Effector CD4-positive, alpha-beta T cell (primary cell): ENCODE measurements at places on chromosomes 7 and 10.
A peak's percentile ranks its signal among the peaks of the same experiment; 100 is the strongest.

DNA sequence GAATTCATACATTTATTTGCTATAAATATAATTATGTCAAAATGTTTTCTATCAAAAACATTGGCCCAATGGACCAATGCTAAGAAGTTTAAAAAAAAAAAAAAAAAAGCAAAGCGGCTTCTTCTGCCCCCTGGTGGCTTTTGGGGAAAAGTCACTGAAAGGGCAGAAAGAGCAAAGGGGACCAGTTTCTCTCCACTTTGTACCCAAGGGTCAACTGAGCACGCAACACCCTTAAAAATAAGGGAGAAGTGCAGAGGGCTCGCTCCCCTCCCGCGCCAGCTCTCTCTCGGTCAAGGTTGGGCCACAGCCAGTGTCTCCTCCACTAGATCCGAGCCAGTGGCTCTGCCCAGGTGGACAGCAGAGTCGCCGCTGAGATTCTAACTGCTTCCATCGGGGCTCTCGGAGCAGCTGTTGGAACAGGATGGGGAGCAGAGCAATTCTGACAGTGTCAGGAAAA, 136.4 kb upstream of the FGFR2 start:
- no peak for DNase-seq

DNA sequence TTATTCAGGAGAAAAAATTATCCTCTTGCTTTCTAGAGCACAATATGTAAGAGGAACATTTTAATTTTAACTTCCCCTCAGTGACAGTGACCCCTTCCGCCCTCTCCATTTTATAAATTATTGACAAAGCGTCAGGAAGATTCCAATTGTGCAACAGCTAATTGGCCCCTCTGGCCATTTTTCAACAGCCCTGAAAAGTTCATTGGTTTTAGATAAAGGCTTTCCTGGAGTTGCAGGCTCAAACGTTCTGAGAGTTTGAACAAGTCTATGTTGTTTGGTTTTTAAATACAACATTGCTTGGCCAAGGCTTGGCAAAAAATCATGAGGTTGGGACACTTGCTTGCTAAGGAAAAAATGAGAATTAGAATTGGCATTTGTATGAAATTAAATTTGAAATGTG, 422.2 kb upstream of the ANKRD30A start:
- DNase-seq: no peak

DNA sequence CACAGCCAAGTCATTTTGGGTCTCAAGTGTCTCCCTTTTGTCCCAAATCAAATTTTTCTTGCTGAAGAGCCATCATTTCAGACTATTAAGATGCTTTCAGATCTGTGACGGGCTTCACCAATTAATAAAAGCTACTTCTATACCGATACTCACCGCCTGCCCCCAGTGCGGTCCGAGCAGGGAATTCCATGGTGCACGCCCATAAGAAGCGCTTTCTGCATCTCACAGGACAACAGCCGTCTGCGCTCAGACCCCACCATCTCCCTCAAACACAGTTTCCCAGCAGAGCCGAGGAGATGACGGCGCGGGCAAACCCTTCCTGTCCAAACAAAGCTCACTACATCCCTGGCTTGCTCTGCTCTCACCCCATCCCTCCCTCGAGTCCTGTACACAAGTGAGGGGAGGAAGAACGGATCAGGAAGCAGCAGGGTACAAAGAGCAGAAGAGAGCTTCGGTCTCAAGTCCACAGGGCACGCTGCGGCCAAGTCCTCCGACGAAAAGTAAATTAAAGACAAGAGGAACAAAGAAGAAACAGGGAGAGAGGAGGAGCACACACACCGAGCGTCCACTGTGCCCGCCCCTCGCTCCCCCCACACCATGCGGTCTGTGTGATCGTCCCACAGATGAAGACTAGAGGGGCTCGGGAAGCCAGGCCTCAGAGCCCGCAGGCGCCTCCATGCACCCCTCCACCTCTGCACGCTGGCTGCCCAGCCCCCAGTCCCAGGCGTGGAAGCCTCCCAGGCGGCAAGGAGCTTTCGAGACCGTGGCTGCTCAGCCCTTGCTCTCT, 121.9 kb downstream of the MAD1L1 start:
- DNase-seq: no peak

- DNase-seq: no peak
Observed at GRCh38 chr7:46028246-46028645, 107.2 kb upstream of the IGFBP3 start.

DNA sequence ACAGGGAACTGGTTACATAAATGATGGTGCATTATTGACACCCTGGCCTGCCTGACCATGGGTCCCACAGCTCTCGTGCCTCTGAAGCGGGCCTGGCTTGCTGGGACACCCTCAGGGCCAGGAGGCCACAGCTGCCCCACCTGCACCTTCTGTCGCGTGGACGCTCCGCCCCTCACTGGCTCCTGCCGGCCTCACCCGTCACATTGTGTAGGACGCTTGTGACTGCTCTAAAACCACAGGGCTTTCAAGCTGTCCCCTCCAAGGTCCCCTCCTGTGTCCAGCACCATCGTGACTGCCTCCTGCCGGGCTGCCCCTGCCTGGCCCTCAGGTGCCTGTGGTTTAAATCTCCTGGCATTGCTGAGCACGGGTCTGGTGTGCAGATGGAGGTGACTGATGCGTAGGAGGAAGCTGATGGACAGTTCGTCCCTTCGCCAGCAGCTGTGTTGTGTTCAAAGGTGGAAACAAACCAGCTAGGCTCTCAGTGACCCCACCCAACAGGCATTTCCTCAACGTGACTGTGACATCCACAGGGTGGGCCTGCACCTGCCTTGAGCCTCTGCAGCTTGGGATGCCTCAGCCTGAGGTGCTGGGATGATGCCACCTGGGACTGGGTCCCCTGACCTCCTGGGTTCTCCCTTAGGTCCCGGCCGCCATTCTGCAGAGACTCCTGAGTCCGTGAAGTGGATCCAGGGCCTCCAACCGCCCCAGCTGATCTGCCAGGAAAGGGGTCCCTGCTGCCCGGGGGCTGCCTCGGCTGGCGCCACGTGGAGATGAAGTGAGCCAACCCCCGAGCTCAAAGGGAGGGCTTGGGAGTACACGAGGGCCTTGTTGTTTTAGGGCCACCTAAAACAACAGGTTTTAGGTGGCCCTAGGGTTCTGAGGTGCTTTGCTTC, 148.5 kb downstream of the WDR37 start:
- no peak for DNase-seq

GRCh38 chr10:53808677-53809372, 992.2 kb downstream of the PCDH15 start:
- no peak for DNase-seq

DNA sequence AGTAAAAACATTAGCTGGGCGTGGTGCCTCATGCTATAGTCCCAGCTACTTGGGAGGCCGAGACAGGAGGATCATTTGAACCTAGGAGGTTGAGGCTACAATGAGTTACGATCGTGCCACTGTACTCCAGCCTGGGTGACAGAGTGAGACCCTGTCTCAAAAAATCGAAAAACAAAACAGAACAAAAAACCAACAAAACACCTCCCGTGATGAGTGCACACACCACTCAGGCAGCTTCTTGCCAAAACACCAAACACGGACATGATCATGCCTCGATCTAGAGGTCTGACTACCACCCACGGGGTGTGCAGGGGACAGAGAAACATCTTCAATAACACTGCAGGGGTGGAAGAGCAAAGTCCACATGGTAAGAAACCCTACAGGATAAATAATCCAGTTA, 44.4 kb downstream of the AMZ1 start:
- no peak for DNase-seq

DNA sequence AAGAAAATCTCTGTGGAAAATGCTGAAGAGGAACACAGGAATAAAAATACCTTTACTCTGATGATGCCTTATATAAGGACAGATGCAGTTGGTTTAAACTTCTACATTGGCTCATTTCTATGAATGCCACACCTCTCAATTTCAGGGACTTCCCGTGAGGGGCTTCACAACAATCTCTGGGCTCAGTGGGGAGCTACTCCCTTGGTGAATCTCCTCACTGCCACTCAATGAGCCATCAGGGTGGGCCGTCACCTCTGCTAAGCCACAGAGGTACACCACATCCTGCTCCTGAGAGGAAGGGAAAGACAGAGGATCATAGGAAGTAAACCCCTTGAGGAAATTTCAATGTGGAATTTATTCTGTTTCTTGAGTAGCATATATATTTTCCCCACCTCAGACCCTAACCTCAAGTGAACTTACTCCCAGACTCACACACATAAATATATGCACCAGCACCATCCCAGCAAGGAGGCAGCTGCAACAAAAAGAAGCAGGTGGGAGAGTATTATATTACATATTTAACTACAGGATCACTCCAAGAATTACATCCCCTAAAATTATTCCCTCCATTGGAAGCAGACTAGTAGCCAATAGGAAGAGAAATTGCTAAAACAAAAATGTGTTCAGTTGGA, 63.3 kb upstream of the PRSS1 start:
- no peak for DNase-seq

DNA sequence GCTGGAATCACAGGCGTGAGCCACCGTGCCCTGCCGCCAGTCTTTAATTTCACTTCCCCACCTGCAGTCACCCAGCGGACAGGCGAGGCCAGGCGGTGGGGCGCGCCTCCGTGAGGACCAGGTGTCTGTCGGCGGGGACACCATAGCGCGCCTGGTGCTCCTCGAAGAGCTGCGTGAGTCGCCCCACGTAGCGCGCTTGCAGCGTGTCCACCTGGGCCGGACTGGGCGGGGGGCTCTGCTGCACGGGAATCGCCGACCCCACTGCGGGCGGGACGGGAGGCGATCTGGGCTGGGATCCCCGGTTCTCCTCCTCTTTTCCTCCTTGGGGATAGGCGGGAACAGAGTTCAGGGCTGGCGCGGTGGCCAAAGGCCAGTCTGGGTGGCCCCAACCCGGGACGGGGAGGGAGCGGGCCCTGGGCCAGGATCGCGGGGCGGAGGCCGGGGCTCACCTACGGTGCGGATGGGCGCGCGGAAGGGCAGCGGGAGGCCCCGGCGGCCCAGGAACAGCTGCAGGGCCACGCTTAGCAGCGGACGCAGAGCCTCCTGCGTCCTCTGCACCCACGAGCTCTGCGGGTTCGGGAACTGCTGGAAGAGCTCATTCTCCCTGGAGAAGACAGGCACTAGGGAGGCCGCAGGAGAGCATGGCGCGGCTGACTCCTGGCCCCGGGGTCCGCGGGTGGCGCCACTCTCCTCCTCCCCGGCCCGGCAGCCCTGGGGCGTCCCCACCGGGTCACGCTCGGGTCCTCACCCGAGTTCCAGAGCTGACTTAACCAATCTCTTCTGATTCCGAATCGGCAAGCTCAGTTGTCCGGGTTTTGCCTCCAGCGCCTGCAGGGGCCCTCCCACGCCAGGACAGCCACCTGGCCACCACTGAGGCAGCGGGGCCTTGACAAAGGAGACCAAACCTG, 1.1 kb upstream of the MOGAT3 start:
- DNase-seq: no peak

DNA sequence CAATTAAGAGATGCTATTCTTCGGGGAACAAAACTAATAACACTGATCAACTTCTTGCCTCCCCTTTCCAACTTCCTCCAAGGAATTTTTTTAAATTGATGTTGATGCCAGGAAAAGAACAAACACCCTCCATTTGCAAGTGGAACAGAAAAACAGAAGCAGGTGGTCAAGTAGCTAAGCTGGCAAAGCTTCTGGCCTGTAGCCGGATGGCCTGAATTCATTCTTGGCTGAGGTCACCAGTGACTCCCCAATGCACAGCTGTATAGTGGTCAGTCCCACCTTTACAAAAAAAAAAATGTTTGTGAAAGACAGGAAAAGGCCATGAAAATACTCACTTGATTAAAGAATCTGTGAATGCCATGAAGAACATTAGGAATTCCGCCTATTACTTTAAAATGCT, 39.1 kb downstream of the DOCK4 start:
- no peak for DNase-seq

DNA sequence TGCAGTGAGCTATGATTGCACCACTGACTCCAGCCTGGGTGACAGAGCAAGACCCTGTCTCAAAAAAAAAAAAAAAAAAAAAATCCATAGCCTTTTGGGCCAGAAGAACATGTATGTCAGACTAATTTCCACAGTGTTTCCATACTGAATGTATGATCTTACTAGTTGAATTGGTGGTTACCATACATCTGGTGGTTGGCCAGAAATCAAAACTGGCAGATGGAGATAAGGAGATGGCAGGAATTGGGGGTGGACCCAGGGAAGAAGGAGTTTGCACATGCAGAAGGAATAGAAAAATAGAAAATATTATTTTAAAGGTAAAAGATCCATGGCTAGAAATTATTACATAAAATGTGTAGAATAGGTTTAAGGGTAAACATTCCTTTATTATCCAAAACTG, 3.7 kb upstream of the ATOH7 start:
- no peak for DNase-seq

- no peak for DNase-seq
Observed at GRCh38 chr10:103833731-103834365, 21.5 kb downstream of the SH3PXD2A start.

- DNase-seq: no peak
Observed at GRCh38 chr7:26724795-26725194, 139.6 kb downstream of the SKAP2 start.

GRCh38 chr7:7923818-7924217, 44.8 kb upstream of the GLCCI1 start:
- DNase-seq: no peak

- DNase-seq: no peak
Observed at GRCh38 chr10:108095932-108096925, 931.7 kb upstream of the SORCS1 start.

DNA sequence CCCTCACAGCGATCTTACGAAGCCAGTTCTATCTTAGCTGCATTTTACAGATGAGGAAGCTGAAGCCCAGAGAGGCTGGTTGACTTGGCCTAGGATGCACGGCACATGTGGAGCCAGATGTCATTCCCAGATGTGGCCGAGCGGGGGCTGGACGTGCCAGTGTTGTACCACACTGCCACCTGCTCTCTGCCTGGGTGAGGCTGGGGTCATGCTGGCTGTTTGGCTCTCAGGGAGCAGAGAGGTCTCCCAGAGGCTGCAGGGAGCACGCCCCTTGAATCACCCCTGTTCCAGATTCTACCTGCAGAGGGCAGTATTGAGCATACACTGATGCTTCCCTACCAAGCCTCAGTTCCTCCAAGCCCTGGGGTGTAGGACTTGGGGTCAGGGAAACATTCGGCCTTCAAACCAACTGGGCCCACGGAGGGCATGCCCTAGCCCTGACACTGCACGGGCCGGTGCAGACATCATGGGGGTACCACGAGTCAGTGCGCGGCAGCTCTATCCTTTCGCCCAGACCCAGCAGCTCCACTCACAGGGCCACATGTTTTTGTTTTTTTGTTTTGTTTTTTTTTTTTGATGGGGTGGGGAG, 3.8 kb upstream of the GTF2IRD1 start:
- DNase-seq: peak; percentile 62

DNA sequence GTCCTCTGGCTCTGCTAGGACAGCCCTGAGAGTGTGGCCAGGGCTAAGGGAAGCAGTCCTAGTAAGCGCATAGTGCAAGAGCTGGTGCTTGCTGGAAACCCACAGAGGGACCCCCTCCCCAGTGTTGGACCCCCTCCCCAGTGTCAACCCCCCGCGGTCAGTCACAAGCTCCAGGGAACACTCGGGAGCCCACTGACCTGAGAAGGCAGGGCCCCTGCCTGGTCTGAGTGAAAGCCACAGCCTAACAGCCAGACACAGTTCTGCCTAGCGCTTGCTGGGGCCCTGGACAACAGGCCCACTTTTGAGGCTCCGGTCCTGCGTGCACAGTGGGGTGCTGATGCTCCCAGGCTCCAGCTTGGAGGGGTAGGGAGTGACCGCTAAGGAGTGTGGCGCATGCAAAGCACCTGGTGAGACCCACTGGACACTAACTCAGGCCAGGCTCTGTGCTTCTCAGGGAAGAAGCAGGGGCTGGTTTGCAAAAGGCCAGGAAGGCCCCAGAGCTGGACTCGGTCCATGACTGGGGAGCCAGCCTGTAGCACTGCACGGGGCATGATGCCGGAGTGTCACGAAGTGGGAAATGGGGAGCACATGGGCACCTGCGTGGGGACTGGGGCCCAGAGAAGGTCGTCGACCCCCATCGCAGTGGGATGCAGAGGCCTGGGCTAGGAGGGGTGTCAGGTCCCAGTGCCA, 175.8 kb upstream of the PPP2R2D start:
- no peak for DNase-seq
